ENCODE measurements at places on chromosomes 4 and X.

DNA sequence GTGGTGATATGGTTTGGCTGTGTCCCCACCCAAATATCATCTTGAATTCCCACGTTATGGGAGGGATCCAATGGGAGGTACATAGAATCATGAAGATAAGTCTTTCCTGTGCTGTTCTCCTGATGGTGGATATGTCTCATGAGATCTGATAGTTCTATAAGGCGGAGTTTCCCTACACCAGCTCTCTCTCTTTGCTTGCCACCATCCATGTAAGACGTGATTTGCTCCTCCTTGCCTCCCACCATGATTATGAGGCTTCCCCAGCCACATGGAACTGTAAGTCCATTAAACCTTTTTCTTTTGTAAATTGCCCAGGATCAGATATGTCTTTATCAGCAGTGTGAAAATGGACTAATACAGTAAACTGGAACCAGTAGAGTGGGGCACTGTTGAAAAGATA, 39.5 kb downstream of the HSD17B13 start:
- DNase-seq = no peak

- no peak for DNase-seq
Observed at GRCh38 chr4:183402771-183403170, 41.7 kb upstream of the CDKN2AIP start.

DNA sequence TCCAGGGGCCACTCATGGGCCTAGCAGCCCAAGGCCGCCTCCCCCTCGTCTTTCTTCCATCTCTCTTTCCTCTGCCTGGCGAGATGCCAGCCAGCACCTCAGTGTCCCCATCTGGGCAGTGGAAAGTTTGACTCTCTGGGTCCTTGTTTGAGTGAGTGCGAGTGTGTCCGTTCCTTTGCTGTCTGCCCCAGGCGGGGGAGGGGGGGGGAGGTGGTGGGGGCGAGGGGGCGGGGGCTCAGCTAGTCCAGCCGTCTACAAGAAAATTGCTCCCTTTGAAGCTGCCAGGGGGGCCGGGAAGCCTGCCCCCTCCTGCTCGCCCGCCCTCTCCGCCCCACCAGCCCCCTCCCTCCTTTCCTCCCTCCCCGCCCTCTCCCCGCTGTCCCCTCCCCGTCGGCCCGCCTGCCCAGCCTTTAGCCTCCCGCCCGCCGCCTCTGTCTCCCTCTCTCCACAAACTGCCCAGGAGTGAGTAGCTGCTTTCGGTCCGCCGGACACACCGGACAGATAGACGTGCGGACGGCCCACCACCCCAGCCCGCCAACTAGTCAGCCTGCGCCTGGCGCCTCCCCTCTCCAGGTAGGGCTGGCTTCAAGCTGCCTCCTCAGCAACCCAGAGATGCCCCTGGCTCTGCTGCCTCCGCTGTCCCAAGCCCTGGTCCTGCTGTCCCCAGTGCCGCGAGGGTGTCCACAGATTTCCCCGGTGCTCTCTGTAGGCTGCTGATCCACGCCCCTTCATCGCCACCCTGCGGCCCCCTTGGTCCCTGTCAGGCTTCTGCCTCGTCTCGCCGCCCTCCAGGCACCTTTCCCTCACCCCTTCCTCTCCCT, at the start of gene BGN:
TSS of gene BGN (plus strand) at position 440 of the 821 bp plus-strand sequence. CDS start 9,652 bp downstream, outside the sequence.
- peak; percentile 7 for DNase-seq

DNA sequence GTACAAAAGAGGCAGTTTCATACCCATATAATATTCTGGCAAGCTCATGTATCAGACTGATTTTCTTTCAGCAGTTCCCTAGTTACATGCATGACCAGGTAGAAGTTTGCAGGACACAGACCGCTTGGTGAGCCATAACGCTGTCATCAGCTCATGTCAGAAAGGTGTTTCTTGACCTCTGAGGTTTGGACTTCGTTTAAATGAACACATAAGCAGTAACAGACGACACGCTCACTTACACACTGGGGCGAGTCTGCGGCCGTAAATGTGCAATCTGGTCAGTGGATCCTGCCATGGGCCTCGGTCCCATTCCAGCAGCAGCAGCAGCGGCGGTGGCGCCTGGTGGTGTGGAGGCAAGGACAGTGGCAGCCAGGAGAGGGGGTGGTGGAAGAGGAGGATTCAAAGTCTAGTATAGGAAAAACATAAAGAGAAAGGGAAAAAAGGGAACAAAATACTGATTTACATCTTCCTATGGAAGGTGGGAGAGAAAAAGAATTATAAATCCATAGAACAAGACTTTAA, 111.9 kb upstream of the CBR4 start:
- DNase-seq = no peak

DNA sequence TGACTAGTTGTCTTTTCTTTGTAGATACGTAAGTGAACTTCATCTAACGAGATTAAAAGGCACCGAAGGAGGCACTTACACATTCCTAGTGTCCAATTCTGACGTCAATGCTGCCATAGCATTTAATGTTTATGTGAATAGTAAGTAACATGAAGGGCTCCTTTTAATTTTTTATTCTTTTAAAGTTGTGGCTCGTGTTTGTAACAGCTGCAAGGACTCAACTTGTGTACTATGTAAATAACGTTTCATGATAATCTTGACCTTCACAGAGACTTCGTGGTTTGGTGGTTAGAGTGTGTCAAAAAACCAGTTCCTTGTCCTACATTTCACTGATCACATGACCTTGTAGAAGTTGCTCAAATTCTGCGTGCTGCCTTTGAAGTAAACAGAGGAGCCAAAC, 51.6 kb downstream of the KIT start:
- DNase-seq = peak; percentile 12

- no peak for DNase-seq
Observed at GRCh38 chr4:171978216-171978615, 165.0 kb downstream of the GALNTL6 start.

DNA sequence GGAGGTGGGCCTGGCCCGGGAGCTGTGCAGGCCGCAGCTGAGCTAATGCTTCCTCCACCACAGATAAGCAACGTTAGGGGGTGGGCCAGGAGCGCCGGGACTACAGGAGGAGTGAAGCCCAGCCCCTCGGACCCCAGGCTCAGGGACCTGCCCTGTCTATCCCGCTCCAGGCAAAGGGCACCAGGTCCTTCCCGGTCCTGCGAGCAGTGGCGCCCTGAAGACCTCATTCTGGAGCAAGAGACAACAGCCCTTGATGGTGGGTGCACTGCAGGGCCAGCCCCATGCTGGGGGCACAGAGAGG, 730 bp upstream of the TREX2 start:
- no peak for DNase-seq

DNA sequence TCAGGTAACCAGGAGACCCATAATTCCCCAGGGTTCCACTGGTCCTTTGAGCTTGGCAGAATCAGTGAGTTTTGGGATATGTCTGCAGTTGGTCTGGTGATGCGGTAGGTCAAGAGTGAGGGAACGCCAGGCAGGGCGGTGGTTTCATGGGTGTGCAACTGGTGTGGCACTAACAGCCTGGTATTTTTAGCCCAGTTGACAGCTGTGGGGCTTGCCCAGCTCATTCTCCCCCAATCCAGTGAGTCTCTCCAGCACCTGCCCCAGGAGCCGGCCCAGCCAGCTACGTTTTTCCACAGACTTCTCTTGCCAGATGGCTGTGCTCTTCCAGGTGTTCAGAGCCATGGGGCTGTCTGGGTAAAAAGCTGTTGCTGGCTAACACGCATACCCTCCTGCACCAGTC, 1019.9 kb downstream of the CCSER1 start:
- no peak for DNase-seq

DNA sequence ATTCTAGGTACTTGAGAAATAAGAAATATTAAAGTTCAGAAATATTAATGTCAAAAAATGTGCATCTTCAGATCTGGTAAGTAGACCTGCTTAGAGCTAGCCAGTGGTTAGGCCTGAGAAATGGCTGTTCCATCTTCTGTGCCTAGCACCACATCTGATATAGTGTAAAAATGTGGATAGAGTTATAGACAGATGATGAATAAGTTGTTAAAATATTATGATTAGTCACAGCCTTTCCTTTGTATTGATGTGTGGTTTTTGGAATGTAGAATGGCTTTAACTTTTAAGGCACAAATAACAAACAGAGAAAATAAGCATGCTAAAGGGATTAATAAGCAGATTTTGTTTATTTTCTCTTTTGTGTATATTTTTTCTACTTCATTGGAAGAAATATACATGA, 133.5 kb upstream of the NUDT6 start:
- DNase-seq = no peak

GRCh38 chr4:5120468-5120867, 69.2 kb downstream of the STK32B start:
- DNase-seq = no peak

GRCh38 chr4:54159543-54159942, 59.6 kb downstream of the GSX2 start:
- no peak for DNase-seq

GRCh38 chrX:3514996-3515395, 168.5 kb upstream of the MXRA5 start:
- no peak for DNase-seq
